Hepatocyte (in vitro differentiated cells): ENCODE measurements at places on chromosomes 1 and 21.
A peak's percentile ranks its signal among the peaks of the same experiment; 100 is the strongest.

- DNase-seq, result no peak
Measured at GRCh38 chr1:94798462-94798861, 21.7 kb upstream of the SLC44A3 start.

GRCh38 chr1:31502926-31503511 is 73.3 kb upstream of the TINAGL1 start:
- DNase-seq, result no peak

DNA sequence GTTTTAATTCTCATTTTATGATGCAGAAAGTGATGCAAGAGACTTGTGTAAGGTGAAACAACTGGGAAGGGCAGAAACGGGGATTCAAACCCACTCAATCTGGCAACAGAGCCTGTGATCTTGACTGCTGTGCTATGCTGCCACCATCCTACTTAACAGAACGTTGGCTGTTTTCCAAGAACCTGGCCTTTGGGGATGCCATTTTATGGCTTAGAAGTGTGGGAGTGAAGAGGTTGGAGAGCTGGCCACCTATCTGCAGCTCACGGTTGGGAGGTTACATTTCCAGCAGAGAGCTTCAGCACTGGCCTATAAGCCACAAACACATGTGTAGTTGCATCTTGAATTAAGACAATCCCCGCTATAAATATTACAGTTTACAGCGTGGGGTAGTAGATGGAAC is 235.3 kb downstream of the PRDM2 start:
- no peak for DNase-seq

DNA sequence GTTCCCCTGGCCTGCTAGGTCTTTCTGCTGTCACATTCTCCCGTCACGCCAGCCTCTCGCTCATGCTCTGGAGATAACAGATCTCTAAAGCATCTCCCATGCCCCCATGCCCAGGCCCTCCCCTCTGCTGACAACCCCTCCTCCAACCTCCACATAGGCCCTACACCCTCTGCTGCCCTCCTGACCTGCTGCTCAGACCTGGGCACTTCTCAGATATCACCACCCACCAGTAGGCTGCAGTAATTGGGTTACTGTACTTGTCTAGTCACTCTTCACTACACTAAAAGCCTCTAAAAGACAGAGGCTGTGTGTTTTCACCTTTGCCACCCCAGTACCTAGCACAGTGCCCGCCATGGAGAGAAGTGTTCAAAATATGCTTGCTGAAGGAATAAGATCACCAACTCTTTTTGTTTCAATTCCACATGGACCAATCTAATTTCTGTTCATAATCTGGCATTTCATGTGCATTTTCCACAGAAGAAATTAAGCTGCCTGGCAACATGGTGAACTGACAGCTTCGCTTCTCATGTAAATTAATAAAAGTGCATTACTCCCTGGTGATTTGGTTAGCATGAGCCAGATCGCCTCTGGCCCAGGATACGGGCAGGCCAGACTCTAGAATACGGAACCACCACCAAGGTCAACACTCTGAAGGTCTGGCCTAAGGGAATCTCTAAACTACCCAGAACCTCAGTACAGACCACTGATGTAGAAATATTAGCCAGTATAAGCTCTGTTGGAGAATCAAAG is 20.7 kb downstream of the LBR start:
- no peak for DNase-seq

GRCh38 chr21:32424674-32425073 is 12.2 kb downstream of the EVA1C start:
- no peak for DNase-seq

DNA sequence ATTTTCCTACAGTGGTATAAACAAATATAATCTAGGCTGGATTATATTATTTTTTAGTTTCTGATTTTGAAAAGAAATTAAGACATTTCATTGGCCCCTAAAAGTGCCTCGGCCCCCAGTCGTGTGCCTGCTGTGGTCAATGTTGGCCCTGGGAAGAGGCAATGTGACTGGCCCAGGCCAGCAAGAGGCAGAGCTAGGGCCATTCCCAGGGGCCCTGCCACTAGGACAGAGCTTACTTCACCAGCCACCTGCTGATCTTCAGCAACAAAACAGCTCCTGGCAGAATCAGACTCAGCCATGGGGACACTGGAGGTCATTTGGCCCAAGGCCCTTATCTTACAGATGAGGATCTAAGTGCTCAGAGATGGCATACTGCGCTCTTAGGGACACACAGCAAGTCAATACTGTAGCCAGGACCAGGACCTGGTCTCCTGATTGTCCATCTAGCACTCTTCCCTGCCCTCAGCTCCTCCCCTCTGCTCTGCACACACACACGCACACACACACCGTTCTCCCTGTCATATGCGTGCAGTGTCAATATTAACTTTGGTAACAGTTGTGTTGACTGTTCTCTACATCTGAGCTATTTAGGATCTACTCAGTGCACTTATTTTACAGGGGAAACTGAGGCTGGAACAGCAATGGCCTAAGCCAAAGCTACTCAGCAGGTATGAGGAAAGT is 16.6 kb upstream of the KLHDC7A start:
- peak; percentile 61 for DNase-seq

- DNase-seq, result no peak
Measured at GRCh38 chr1:116947092-116947860, 37.6 kb downstream of the PTGFRN start.

DNA sequence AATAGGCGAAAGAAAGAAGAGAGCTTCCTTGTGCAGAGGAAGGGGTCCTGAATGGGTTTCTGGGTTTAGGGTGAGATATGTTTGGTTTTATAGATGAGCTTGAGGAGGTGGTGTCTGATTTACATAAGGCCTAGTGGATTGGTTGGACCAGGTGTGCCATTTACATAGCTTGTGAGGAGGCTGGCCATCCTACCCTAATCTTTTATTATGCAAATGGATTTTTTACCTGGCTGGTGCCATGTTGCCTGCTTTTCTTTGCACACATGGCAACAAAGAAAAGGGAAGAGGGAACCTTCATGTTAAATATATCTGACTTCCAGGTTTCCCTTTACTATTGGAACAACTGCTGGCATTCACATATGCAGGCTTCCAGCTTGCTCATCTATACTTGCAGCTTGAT is 585.3 kb downstream of the PTPRU start:
- no peak for DNase-seq

GRCh38 chr1:97925151-97925550 is 4.3 kb upstream of the DPYD start:
- DNase-seq, result no peak

DNA sequence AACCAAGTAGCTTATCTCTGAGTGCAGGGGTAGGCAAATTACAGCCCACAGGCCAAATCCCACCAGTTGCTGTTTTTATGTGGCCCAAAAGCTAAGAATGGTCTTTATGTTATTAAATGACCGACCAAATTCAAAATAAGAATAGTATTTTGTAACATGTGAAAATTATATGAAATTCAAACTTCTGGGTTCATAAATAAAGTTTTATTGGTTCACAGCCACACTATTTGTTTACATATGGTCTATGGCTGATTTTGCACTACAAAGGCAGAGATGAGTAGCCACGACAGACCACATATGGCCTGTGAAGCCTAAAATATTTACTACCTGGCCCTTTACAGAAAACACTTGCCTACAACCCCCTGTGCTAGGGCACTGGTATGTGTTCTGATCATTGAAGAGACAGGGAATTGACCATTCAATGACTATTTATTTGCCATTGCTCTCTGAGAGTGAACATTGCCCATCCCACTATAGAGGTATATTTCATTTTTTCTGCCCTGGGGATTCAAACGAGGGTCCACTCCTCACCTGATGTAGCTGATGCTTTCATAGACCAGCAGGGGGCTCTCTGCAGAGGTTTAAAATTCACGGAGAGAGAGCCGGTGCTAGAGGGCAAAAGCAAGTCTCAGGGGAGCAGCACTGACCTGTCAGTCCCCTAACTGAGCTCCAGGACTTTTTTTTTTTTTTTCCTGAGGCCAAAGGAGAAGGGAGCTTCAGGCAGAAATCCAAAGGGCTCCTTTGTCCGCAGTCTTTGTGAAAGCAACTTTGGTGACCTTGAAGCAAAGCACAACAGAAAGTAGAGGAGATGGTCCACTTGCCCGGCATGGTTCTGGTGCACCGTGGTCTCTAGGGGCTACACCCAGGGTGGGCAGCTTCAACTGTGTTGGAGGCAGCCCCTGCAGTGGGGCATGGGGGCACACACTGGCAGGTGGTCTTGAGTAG is 7.3 kb upstream of the GNL2 start:
- peak; percentile 69 for DNase-seq

DNA sequence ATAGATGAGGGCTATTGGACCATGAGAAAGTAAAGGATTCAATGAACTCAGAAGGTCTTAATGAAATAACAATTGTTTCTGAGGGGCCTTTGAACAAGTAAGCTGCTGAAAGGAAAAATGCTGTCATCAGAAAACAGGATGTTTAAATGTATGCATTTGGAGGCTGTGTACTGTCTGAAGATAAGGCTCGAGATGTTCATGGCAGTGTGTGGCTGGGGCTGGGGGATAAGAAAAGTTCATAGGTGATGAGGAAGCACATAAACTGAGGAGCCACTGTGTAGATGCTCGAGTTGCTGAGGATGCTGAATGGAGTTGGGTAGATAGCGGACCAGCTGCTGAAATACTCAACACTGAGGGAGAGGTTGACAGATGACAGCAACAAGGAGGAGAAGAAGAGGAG is 17.8 kb downstream of the THEM4 start:
- no peak for DNase-seq
